Dorsolateral prefrontal cortex (tissue), 122 donors: ENCODE measurements at places on chromosomes 3 and 15. TPM values are rescaled to one million over a fixed set of nuclear protein-coding genes. Genes with fewer than 3 reads are reported as not detected.

The IQCF5 gene
- total RNA-seq = not detected

The RPS27L gene
- 50.2 TPM for total RNA-seq

The C15orf62 gene
- 0.41 TPM for total RNA-seq

The GNAT1 gene
- not detected for total RNA-seq

The ISL2 gene
- total RNA-seq = 0.50 TPM

The GNB5 gene
- 90.3 TPM for total RNA-seq

The ANKRD34C gene
- total RNA-seq = 5.2 TPM

The PRR20G gene
- not detected for total RNA-seq

The CERS3 gene
- 0.73 TPM for total RNA-seq
